ENCODE measurements at places on chromosomes 6 and 20. TPM values are rescaled to one million over a fixed set of nuclear protein-coding genes. Genes with fewer than 3 reads are reported as not detected.

Gene TNXB
- 3.3 TPM for total RNA-seq

Gene FAM209A
- total RNA-seq: not detected

Gene SIRPB2
- total RNA-seq: 0.07 TPM

Gene BMP5
- not detected for total RNA-seq

Gene ANKEF1
- total RNA-seq: 1.9 TPM

Gene OR2J2
- not detected for total RNA-seq

Gene AKAP12
- 383 TPM for total RNA-seq

Gene CEBPB
- 17.1 TPM for total RNA-seq

Gene GJE1
- total RNA-seq: not detected

Gene HEY2
- total RNA-seq: 0.40 TPM

Gene JPH2
- total RNA-seq: 1.1 TPM

Gene TBXT
- not detected for total RNA-seq

Gene SLC17A9
- 13.1 TPM for total RNA-seq

Gene BICRAL
- 2.7 TPM for total RNA-seq

Gene CLVS2
- total RNA-seq: not detected

Gene CDH4
- total RNA-seq: 3.6 TPM

Gene ANGPT4
- total RNA-seq: not detected

Gene TREM2
- total RNA-seq: not detected

Gene MYH7B
- total RNA-seq: not detected

Gene SLC13A3
- total RNA-seq: not detected

Gene CCDC170
- total RNA-seq: not detected

Gene LGSN
- not detected for total RNA-seq

Gene C20orf144
- 0.05 TPM for total RNA-seq

Gene OR2H2
- total RNA-seq: not detected

Gene RIMS4
- total RNA-seq: not detected

Gene HAO1
- not detected for total RNA-seq

Gene WFDC10B
- total RNA-seq: not detected

Gene DACT2
- total RNA-seq: not detected

Gene NNAT
- total RNA-seq: not detected

Gene ZNF335
- total RNA-seq: 12.1 TPM

Gene RBBP8NL
- total RNA-seq: not detected

Gene CCR6
- total RNA-seq: not detected
